ENCODE measurements at places on chromosomes 11 and 22. TPM values are rescaled to one million over a fixed set of nuclear protein-coding genes. Genes with fewer than 3 reads are reported as not detected.

The MUC6 gene
- total RNA-seq: under 0.01 TPM

DNA sequence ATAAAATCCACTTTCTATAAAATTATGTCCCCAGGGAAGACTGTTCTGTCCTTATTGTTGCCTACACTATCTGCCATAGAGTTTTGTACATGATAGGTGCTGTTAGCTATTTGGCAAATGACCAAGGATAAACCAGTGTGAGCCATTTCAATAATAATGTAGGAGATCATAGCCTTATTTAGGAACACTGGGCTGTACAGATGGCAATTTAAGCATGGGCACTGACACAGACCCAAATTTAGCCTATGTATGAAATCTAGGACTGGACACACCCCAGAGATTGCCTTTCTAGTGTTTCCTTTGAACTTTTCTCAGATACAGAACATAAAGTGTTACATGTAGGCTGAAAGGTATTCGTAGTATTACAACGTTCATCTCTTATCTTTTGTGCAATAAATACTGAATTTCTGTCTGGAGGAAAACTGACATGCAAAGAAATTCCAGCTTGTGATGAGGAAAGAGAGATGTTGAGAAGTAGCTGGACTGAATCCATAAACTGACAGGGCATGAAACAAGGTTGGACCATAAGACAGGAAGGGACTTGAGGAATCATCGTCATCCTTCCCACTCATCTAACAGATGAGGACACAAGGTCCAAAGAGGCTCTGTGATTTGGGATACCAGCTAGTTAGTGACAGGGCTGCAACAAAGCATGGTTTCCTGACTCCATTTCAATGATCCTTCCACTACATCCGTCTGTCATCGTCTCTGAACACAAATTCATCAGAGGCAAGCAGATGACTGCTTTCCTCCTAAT is 60.3 kb downstream of the TMPRSS5 start:
- no peak for DNase-seq

GRCh38 chr11:86099874-86100273 is 31.0 kb upstream of the PICALM start:
- DNase-seq: no peak

- DNase-seq: no peak
These were observed 612.2 kb downstream of the CNTN5 start for GRCh38 chr11:99632969-99633368.

- DNase-seq: no peak
These were observed 1.6 kb downstream of the KIAA1671 start for GRCh38 chr22:24954114-24954463.

GRCh38 chr11:101867951-101868350 is 46.9 kb upstream of the CEP126 start:
- DNase-seq: no peak

DNA sequence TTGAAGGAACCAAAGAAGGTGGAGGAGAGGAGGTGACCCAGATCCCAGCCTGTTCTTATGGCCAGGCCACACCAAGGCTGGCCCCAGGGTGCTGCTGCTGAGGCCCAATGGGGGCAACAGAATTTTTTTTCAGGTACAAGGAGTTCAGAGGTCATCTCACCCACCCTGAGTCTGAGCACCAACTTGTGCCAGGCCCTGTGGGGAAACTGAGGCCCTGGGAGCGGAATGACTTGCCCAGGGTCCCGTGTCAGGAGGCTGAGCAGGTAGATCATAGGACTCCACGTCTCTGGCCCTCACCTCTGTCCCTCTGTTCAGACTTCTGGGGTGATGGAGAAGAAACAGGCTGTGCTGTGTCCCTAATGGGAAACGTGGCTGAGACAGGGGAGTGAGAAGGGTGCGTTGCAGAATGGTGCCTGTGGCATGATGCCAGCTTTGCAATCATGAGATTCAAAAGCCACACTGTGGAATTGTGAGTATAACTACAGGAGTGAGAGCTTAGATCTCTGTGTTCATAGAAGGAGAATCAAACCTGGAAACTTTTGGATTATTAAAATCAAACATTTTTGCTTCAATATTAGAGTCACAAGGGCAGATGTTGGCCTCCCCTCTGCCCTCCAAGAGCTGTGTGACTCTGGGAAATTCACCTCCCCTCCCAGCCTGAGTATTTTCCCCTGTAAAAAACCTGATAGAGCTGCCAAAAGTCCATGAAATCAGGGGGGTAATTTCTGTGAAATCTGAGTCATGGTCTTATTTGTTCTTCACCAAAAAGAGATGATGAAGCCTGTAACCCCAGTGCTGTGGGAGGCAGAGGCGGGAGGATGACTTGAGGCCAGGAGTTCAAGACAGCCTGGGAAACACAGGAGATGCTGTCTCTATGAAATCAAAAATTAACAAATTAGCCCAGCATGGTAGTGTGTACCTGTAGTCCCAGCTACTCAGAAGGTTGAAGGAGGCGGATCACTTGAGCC is 874 bp downstream of the APOL1 start:
- no peak for DNase-seq

The TPBGL gene
- total RNA-seq: under 0.01 TPM

GRCh38 chr22:37044634-37045625 is 6.6 kb upstream of the KCTD17 start:
- no peak for DNase-seq

DNA sequence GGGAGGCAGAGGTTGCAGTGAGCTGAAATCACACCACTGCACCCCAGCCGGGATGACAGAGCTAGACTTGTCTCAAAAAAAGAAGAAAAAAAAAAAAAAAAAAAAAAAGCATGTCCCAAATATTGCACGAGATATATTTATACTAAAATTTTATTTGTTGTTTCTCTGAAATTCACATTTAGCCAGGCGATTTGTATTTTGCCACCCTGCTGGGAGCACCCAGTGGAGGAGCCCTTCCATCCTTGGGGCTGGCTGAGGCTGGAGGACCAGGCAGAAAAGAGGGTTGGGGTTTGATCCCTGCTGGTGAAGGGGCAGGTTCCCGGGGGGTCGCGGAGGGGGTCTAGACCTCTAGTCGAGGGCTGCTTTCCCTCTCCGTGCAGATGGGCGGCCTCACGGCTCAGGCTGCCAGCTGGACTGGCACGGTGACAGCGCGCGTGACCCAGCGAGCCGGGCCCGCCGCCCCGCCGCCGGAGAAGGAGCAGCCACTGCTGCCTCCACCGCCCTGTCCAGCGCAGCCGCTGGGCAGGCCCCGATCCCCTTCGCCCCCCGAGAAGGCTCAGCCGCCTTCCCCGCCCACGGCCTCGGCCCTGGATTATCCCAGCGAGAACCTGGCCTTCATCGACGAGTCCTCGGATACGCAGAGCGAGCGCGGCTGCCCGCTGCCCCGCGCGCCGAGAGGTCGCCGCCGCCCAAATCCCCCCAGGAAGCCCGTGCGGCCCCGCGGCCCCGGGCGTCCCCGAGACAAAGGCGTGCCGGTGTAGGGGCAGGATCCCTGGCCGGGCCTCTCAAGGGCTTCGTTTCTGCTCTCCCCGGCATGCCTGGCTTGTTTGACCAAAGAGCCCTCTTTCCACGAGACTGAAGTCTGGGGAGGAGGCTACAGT is 952 bp upstream of the CATSPERZ start:
- DNase-seq: peak; percentile 44

DNA sequence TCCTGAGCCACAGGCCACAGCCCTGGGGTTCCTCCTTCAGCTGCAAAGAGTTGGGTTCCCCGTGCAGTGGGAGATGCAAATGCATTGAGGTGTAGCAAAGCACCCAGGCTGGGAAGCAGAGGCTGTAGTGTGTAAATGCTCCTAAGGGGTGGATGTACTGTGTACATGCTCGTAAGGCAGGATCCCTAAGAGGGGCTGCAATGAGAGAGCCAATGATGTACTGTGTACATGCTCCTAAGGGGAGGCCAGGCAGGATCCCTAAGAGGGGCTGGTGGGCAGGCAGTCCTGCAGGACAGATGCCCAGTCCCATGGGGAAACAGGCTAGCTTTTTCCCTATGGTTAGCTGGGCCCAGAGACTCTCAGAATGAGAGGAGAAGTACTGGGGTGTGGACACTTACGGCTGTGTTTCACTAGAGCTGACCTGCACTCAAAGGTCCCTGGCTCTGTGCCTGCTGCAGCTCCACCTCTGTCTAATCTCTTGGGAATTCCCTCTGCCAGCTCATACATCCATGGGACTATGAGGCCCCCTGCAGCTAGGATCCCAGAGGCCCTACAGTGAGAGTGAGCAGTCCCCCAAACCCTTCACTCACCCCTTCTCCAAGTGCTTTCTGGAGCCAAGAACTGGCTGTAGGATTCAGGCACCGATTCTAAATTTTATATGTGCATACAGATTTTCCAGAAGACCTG is 261.9 kb upstream of the LUZP2 start:
- no peak for DNase-seq

- no peak for DNase-seq
These were observed 235.1 kb downstream of the BUD13 start for GRCh38 chr11:116537709-116538108.

The TBX1 gene
- not detected for total RNA-seq

The CRYBA4 gene
- not detected for total RNA-seq

DNA sequence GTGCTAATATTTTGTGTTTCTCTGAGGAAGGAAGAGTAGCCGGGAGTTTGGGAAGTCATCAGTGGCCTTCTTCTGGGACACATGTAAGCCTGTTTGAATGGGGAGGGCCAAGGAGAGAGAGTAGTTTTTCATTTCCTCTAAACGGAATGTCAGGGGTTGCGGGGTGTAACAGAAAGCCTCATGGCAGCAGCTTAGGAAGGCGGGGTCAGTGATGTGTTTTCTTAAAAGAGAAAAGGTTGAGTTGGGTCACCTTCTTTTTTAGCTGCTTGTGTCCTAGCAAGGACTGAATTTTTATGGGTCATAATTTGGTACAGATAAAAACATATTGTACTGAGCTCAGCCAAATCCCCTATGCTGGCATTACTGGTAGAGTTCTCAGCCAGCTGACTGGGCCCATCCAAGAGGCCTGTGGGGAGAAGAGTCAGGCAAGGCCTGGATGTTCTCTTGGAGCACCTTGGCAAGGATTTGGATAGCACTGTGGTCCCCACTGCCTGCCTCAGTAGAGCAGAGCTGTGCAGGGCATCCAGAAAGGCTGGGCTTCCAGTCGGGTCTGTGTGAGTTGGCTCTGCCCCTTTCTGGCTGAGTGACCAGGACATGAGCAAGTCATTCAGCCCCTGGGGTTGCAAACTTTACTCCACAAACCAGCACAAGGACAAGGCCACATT is 29.4 kb upstream of the NAV2 start:
- no peak for DNase-seq

GRCh38 chr11:87666730-87667129 is 508.5 kb downstream of the RAB38 start:
- DNase-seq: no peak

The OR51B4 gene
- total RNA-seq: 0.54 TPM

- no peak for DNase-seq
These were observed 24.5 kb upstream of the RAG2 start for GRCh38 chr11:36622431-36623136.

DNA sequence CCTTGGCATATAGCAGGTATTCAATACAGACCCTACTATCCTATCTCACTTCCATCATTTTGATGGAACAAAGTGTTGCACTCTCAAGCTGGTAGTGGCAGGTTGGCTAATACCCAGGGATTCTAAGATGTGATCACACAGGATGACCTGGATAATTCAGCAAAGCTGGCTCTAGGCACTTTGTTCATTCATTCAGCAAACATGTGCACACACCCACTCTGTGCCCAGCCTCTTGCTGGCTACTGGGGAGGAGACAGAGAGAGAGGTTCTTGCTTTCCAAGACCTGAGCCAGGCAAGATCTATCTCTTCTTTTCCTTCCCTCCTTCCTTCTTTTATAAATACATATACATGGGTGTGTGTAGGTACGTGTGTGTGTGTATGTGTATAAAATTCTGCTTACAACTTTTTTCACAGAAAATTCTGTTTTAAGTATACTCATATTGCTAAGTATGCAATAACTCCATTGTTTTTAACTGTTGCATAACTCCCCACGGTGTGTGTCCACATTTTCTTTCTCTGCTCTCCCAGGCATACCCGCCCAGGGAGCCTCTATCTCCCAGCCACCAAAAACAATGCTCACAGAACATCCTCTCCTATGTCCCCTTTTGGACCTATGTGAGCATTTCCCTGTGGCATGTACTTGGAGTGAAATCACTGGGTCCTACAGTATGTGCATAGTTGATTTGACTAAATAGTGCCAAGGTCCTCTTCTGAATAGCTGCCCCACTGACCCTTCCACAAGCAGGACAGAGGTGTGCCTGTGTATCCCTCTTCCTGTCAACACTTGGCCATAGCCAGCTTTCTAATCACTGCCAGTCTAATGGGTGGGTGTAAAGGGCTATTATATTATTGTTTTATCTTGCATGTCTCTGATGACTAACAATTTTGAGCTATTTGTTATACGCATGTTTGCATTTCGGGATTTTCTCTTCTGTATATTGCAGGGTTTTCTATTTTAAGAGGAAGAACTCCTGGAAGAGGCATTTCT is 27.5 kb downstream of the CLPB start:
- no peak for DNase-seq

The BRSK2 gene
- 4.0 TPM for total RNA-seq

DNA sequence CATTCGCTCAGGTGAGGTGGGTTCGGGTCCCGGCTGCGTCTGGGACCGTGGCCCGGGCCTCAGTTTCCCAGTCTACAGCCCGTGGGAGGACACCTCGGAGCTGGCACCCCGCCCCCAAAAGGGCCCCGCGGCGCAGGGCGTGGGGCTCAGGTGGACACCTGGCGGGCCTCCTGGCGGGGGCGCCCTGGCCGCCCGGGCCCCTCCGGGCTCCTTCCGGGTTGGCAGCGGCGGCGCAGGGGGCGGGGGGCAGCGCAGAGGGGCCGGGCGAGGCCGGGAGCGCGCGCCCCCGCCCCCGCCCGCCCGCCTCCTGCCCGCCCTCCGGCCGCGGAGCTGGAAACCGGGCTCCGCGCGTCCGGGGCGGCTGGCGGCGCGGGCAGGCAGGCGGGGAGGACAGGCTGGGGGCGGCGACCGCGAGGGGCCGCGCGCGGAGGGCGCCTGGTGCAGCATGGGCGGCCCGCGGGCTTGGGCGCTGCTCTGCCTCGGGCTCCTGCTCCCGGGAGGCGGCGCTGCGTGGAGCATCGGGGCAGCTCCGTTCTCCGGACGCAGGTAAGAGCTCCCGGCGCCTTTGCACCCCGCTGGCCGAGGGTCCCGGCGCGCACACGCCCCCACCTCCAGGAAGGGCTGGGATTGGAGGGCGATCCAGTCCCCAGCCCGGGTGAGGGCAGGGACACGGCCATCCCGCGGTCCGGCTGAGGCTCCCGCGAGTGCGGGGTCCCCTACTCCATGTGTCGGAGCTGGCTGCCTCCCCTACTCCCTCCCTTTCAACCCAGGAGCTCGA is at the start of gene EMID1:
Gene EMID1, plus strand, starts transcription at position 303 of the 778 bp plus-strand sequence. Its CDS starts 143 bp downstream, at position 446.
- DNase-seq: no peak

GRCh38 chr11:67136156-67136555 is 17.1 kb downstream of the KDM2A start:
- DNase-seq: no peak

The EHF gene
- not detected for total RNA-seq

- no peak for DNase-seq
These were observed 10.9 kb downstream of the CD5 start for GRCh38 chr11:61113201-61113600.

- DNase-seq: no peak
These were observed 56.1 kb upstream of the CRTAM start for GRCh38 chr11:122782222-122782621.

DNA sequence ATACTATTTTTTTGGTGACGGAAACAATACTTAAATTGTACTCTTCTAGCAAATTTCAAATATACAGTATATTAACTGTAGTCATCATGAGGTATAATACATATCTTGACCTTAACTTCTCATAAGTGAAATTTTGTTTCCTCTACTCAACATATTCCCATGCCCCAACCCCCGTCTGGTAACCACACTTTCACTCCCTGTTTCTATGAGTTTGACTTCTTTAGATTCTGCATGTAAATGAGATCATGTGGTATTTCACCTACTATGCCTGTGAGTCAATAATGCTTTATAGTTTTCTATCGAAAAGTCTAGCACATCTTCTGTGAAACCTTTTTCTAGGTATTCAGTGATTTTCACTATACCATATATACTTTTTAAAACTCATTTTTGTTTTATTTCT is 663.2 kb downstream of the CNTN5 start:
- DNase-seq: no peak
